Thymus (tissue), 14 donors: ENCODE measurements at places on chromosomes 5 and 9. TPM values are rescaled to one million over a fixed set of nuclear protein-coding genes. Genes with fewer than 3 reads are reported as not detected.

Gene NRG2
- 0.38 TPM for total RNA-seq

Gene ELAVL2
- total RNA-seq: 0.33 TPM

Gene HAND1
- 0.19 TPM for total RNA-seq

Gene F2RL1
- total RNA-seq: 0.66 TPM

Gene SLC45A2
- not detected for total RNA-seq

Gene HAPLN1
- total RNA-seq: 0.14 TPM

Gene PCDHB5
- 0.38 TPM for total RNA-seq

- no peak overlapping the region for H3K27ac ChIP-seq
- no peaks in the 10 kb centered on the region for H3K36me3 ChIP-seq
- H3K4me1 ChIP-seq: no peaks in the 10 kb centered on the region
- no peak overlapping the region for H3K4me3 ChIP-seq
- DNase-seq: no peak
Observed at GRCh38 chr5:108437425-108437824, 55.5 kb upstream of the FBXL17 start.

DNA sequence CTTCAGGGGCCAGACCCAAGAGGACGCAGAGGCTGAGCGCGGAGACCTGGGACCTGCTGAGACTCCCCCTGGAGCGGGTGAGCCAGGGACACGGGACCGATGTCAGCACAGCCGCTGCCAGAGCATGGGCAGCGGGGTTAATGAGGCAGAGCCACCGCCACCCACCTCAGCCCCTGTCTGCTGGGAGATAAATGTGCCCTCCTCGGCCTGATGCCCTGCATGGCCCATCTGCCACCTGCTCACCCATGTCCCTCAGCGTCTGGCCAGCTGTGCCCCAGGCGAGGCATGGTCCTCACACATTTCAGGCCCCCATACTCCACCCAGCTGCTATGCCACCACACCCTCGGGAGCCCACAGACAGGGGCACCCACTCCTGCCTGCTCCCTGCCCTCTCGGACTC is 14.9 kb downstream of the DNLZ start:
- H3K27ac ChIP-seq: no peak overlapping the region
- H3K4me3 ChIP-seq: no peak overlapping the region
- DNase-seq: no peak
- H3K27me3 ChIP-seq: no peaks in the 10 kb centered on the region

- no peaks in the 10 kb centered on the region for H3K27me3 ChIP-seq
- H3K27ac ChIP-seq: no peak overlapping the region
- no peak overlapping the region for H3K4me3 ChIP-seq
- H3K36me3 ChIP-seq: no peaks in the 10 kb centered on the region
- no peak for DNase-seq
- no peaks in the 10 kb centered on the region for H3K4me1 ChIP-seq
Observed at GRCh38 chr5:156815988-156816599, 34.0 kb upstream of the PPP1R2B start.

GRCh38 chr5:155699385-155699784 is 627.6 kb upstream of the SGCD start:
- no peak overlapping the region for H3K27ac ChIP-seq
- H3K4me1 ChIP-seq: no peaks in the 10 kb centered on the region
- no peaks in the 10 kb centered on the region for H3K36me3 ChIP-seq

GRCh38 chr5:129904102-129904666 is at the start of gene CHSY3:
Gene CHSY3 (plus strand): TSS chr5:129904465.
- H3K4me3 ChIP-seq: peak within 1 kb of the TSS; percentile 34
- H3K4me1 ChIP-seq: peaks cover 13% of the 10 kb centered on the region
- no peaks in the 10 kb centered on the region for H3K36me3 ChIP-seq
- DNase-seq: peak; percentile 6
- H3K27me3 ChIP-seq: peaks cover 37% of the 10 kb centered on the region
- no peak within 1 kb of the TSS for H3K27ac ChIP-seq

DNA sequence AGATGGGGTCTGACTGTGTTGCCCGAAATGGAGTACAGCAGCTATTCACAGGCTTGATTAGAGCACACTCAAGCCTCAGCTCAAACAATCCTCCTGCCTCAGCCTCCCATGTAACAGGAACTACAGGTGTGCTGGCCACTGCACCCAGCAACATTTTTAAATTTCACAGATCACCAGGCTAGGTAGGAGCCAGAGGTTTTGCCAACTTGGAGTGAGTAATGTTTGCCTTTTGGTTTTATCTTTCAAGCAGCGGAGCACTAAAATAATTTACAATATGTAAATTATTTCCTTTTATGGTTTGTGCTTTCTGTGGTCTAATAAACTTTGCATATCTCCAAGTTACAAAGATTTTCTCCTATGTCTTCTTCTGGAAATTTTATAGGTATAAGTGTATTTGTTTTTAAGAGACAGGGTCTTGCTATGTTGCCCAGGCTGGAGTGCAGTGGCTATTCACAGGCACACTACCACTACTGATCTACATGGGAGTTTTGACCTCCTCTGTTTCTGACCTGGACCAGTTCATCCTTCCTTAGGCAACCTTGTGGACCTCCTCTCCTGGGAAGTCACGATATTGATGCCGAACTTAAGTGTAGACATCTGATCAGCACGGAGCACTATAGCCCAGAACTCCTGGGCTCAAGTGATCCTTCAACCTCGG is 67.2 kb upstream of the SUSD1 start:
- H3K36me3 ChIP-seq: peaks cover 13% of the 10 kb centered on the region
- no peaks in the 10 kb centered on the region for H3K4me1 ChIP-seq
- no peak overlapping the region for H3K27ac ChIP-seq
- no peaks in the 10 kb centered on the region for H3K27me3 ChIP-seq
- DNase-seq: no peak

DNA sequence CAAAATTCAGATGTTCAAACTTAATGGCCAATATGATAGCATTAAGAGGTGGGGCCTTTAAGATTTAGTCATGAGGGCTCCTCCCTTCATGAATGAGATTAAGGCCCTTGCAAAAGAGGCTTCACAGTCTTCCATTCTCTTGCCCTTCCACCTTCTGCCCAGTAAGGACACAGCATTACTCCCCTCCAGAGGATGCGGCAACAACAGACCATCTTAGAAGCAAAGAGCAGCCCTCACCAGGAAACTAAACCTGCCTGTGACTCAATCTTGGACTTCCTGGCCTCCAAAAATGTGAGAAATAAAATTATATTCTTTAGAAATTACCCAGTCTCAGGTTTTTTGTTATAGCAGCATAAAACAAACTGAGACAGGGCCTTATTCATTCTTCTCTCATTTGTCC is 8.2 kb downstream of the AP3B1 start:
- no peaks in the 10 kb centered on the region for H3K4me1 ChIP-seq
- DNase-seq: no peak
- H3K36me3 ChIP-seq: no peaks in the 10 kb centered on the region
- no peak overlapping the region for H3K4me3 ChIP-seq
- H3K27ac ChIP-seq: no peak overlapping the region

DNA sequence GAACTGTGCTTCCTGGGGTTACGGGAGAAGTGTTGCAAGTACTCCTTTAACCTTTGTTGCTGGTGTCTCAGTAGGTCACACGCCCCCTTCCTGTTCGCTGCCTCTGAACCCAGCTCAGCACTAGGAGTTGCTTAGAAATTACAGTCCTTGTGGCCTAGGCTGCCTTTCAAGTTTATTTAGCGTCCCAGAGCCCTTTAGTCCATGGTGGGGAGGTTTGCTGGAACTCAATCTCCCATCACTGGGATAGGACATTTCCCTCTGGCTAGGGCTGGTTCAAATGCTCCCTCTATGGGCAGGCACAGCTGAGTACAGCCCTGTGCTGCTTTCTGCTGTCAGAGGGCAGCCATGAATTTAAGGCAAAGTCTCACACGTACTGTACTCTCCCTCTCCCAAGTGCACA is 4.7 kb downstream of the IFNA8 start:
- no peak overlapping the region for H3K4me3 ChIP-seq
- DNase-seq: peak; percentile 26

DNA sequence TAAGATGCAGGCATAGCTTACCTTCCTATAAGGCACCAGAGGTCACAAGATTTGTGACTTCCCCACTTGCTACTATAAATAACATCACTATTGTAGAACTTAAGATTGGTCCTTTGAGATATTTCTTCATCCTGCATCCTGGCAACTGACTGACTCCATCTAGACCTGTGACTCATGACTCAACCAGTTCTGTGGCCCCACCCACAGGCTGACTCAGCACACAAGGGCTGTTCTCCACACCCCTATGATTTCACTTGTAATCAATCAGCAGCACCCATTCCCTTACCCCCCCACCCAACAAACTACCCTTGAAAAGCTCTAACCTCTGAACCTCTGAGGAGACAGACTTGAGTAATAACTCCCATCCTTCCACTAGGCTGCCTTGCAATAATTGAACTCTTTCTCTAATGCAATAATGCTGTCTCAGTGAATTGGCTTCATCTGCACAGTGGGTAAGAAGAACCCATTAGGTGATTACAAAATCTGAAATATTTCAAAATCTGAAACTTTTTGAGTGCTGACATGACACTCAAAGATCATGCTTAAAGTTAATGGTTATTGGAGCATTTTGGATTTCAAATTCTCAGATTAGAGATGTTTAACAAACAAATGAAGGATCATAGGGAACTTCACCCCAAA is 296.7 kb downstream of the ARL15 start:
- H3K27me3 ChIP-seq: no peaks in the 10 kb centered on the region
- H3K36me3 ChIP-seq: no peaks in the 10 kb centered on the region

DNA sequence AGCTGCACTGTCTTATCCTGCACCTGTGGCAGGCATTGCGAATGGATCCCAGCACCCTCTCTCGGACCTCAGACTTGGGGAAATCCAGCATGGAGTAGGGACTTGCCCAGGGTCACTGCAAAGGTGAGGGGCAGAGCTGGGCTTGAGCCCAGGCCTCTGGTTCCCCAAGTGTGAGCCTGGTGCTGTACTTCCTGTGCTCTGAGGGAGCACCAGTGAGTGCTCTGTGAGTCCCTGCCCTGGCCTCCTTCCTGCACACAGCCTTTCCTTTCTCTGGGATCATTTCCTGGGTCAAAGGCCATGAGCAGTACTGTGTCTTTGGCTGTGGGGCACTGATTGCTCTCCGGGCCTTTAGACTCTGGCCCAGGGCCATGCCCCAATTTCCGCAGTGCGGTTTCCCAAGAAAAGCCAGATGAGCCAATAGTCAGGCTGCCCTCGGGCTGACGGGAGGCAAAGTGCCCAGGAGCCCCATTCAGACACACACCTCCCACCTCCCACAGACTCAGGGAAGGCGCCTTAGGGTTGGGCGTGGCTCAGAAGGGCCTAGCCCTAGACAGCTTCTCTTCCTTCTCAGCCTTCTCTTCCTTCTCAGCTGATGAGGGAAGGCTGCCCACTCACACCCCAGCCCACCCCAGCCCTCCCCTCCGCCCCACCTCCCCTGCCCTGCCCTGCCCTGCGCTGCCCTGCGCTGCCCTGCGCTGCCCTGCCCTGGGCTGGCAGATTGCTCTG is 23.3 kb upstream of the TRIM14 start:
- H3K36me3 ChIP-seq: peaks cover 3% of the 10 kb centered on the region
- no peak overlapping the region for H3K4me3 ChIP-seq
- DNase-seq: no peak
- no peak overlapping the region for H3K27ac ChIP-seq
- H3K27me3 ChIP-seq: no peaks in the 10 kb centered on the region

- no peaks in the 10 kb centered on the region for H3K4me1 ChIP-seq
- H3K27ac ChIP-seq: no peak overlapping the region
- no peak overlapping the region for H3K4me3 ChIP-seq
- no peaks in the 10 kb centered on the region for H3K36me3 ChIP-seq
- H3K27me3 ChIP-seq: no peaks in the 10 kb centered on the region
Observed at GRCh38 chr5:52668139-52668538, 119.6 kb upstream of the ITGA1 start.

- no peaks in the 10 kb centered on the region for H3K4me1 ChIP-seq
- DNase-seq: no peak
- no peaks in the 10 kb centered on the region for H3K27me3 ChIP-seq
Observed at GRCh38 chr9:29514336-29514735, 1941.1 kb upstream of the C9orf72 start.

GRCh38 chr5:13354611-13355010 is 589.9 kb downstream of the DNAH5 start:
- H3K36me3 ChIP-seq: no peaks in the 10 kb centered on the region
- no peaks in the 10 kb centered on the region for H3K27me3 ChIP-seq
- DNase-seq: no peak
- no peak overlapping the region for H3K4me3 ChIP-seq
- no peaks in the 10 kb centered on the region for H3K4me1 ChIP-seq

GRCh38 chr5:149019679-149020078 is 43.2 kb downstream of the SH3TC2 start:
- no peak overlapping the region for H3K4me3 ChIP-seq
- no peak overlapping the region for H3K27ac ChIP-seq
- no peaks in the 10 kb centered on the region for H3K27me3 ChIP-seq
- H3K4me1 ChIP-seq: no peaks in the 10 kb centered on the region
- DNase-seq: no peak
- H3K36me3 ChIP-seq: no peaks in the 10 kb centered on the region

GRCh38 chr9:28439688-28440087 is 866.4 kb upstream of the C9orf72 start:
- no peaks in the 10 kb centered on the region for H3K36me3 ChIP-seq
- no peak overlapping the region for H3K27ac ChIP-seq
- DNase-seq: no peak
- no peak overlapping the region for H3K4me3 ChIP-seq
- H3K4me1 ChIP-seq: no peaks in the 10 kb centered on the region

DNA sequence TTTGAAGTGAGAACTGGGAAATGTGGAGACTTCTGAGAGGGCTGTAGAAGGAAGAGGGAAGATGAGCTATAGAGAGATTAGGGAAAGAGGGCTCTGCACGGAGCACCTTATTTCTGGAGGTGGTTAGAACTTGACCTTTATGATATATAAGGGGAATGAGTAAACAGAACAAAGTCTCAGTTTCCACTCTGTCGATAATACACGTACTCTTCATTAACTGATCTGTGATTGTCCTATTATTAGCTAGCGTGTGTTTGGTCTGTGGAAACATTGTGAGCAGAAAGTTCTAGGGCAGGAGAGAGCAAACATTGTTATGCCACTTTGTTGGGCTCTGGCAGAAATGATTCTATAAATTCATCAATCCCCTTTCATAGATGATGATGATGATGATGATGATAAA is 118.5 kb downstream of the UGCG start:
- DNase-seq: no peak
- H3K36me3 ChIP-seq: no peaks in the 10 kb centered on the region
- no peak overlapping the region for H3K4me3 ChIP-seq
- no peaks in the 10 kb centered on the region for H3K27me3 ChIP-seq
- no peaks in the 10 kb centered on the region for H3K4me1 ChIP-seq
- no peak overlapping the region for H3K27ac ChIP-seq

GRCh38 chr9:124758691-124759090 is 12.4 kb downstream of the NR6A1 start:
- H3K4me3 ChIP-seq: no peak overlapping the region
- no peak for DNase-seq
- peaks cover 4% of the 10 kb centered on the region for H3K27me3 ChIP-seq
- no peaks in the 10 kb centered on the region for H3K4me1 ChIP-seq
- no peak overlapping the region for H3K27ac ChIP-seq

- H3K4me1 ChIP-seq: no peaks in the 10 kb centered on the region
- H3K36me3 ChIP-seq: no peaks in the 10 kb centered on the region
- H3K27ac ChIP-seq: no peak overlapping the region
- H3K27me3 ChIP-seq: no peaks in the 10 kb centered on the region
Observed at GRCh38 chr5:116733991-116734975, 159.7 kb upstream of the SEMA6A start.
